Tongue (tissue), 3 donors: ENCODE measurements at places on chromosomes 11 and 22. TPM values are rescaled to one million over a fixed set of nuclear protein-coding genes. Genes with fewer than 3 reads are reported as not detected.

CARD18 gene
- not detected for total RNA-seq

GRCh38 chr11:128133501-128133900 is 453.9 kb downstream of the ETS1 start:
- DNase-seq = peak; percentile 62

SLC22A12 gene
- total RNA-seq = not detected

DDI1 gene
- total RNA-seq = not detected

DNA sequence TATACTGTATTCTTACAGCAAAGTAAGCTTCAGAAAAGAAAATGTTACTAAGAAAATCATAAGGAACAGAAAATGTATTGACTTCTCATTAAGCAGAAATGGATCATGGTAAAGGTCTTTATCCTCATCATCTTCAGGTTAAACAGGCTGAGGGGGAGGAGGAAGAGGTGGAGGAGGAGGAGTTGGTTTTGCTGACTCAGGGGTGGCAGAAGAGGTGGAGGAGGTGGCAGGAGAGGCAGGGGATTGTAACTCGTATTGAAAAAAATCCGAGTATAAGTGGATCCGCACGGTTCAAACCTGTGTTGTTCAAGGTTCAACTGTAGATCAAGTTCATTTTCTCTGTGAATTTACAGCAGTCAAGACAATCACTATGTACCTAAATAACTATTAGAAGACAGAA is 13.0 kb downstream of the GLB1L3 start:
- no peak for DNase-seq

GRCh38 chr11:70834984-70835560 is 417.3 kb downstream of the SHANK2 start:
- no peak for DNase-seq

DNA sequence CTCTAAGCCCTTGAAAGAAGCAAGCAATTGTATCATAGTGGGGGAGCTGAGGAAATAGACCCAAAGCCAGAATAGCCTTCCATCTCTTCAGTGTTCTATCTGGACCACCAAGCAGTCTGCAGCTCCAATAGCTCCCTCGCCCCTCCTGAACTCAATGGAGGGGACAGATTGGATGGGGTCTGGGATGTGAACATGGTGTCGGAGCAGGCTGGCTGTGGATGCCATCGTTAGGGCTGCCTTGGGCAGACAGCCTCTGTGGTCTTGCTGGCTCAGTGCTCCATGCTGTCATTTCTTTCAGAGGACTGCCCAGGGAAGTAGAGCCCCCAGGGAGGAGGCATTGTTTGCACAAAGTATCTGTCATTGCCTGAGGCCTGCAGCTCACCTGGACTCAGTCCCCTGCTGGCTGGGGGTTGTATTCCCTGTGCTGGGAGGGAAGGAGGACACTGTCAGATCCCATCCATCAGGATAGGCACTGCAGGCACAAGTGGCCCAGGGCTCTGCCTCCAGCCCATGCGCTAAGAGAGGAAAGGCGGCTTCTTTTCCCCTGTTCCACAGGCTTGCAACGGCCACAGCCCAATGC is 537.7 kb downstream of the BUD13 start:
- DNase-seq = no peak

GRCh38 chr11:74822170-74822569 is 73.5 kb downstream of the RNF169 start:
- DNase-seq = peak; percentile 65
